Kidney (tissue), 22 donors: ENCODE measurements at places on chromosomes 12 and 14. TPM values are rescaled to one million over a fixed set of nuclear protein-coding genes. Genes with fewer than 3 reads are reported as not detected.

DNA sequence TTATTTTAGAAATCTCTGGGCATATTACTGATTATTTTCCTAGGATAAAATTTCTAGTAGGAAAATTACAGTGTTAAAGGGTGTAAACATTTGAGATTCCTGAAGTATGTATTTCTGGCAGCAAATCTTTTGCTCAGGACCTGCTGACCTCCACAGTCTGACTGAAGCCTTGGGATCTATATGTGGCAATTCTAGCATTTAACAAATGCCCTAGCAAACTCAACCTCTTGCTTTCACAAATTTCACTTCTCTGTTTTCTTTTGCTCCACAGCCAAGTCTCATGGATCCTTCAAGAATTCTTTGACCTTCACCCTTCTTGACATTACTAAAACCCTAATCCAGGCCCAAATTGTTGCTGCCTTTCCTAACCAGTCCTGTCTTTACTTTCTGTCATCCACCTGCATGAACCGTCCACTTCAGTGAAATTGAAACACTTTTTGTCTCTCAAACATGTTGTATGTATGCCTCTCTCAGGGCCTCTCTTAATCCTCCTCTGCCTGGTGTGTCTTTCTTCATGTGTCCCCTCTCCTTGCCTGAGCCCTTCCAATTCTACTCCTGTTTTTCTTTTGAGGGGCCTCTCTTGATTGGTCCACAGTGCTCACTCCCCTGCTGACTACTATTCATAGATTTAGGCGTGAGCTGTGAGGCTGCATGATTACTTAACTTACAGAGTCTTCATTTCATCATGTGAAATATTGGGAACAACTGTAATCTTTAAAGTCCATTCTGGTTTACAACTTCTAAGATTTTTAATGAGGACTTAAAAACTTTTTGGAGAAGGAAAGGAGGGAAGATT is 5.1 kb upstream of the DYRK4 start:
- no peak overlapping the region for H3K27ac ChIP-seq
- H3K4me1 ChIP-seq: peaks cover 2% of the 10 kb centered on the region
- no peak overlapping the region for H3K4me3 ChIP-seq
- no peaks in the 10 kb centered on the region for H3K27me3 ChIP-seq

GRCh38 chr12:5988088-5988487 is 43.0 kb upstream of the ANO2 start:
- no peak overlapping the region for H3K4me3 ChIP-seq
- H3K4me1 ChIP-seq: no peaks in the 10 kb centered on the region
- no peaks in the 10 kb centered on the region for H3K36me3 ChIP-seq
- H3K27ac ChIP-seq: no peak overlapping the region
- no peaks in the 10 kb centered on the region for H3K27me3 ChIP-seq
- DNase-seq: no peak

- DNase-seq: no peak
- H3K4me1 ChIP-seq: no peaks in the 10 kb centered on the region
- H3K4me3 ChIP-seq: no peak overlapping the region
- no peaks in the 10 kb centered on the region for H3K27me3 ChIP-seq
Observed at GRCh38 chr12:71448150-71448581, 8.6 kb downstream of the LGR5 start.

GRCh38 chr12:25979563-25979962 is 21.1 kb downstream of the RASSF8 start:
- H3K27ac ChIP-seq: no peak overlapping the region
- no peaks in the 10 kb centered on the region for H3K36me3 ChIP-seq
- no peaks in the 10 kb centered on the region for H3K27me3 ChIP-seq
- no peak overlapping the region for H3K4me3 ChIP-seq
- no peak for DNase-seq

- H3K36me3 ChIP-seq: no peaks in the 10 kb centered on the region
- H3K27me3 ChIP-seq: no peaks in the 10 kb centered on the region
- peak overlapping the region; percentile 55 for H3K4me3 ChIP-seq
- DNase-seq: no peak
- no peak overlapping the region for H3K27ac ChIP-seq
Observed at GRCh38 chr14:97634751-97635150, 837.6 kb downstream of the VRK1 start.

DNA sequence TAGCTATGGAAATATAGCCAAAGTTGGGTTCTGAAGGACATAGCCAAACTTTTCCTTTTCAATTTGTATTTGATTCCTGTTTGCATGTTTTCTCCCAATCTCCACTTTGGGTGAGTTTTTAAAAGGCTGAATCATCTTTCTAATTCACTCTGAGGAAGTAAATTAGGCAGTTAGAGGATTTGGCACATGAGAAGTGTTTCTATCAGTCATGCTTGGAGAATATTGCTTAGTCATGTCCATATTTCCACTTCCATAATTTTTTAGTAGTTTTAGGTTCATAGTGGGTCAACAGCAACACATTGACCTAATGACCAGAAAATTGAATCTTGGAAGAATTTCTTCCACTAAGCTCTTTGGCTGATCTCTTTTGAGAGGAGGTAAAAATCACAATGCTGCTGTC is 21.8 kb downstream of the IRAK3 start:
- DNase-seq: no peak
- no peaks in the 10 kb centered on the region for H3K4me1 ChIP-seq
- H3K4me3 ChIP-seq: no peak overlapping the region

GRCh38 chr12:119594399-119594730 is 791 bp downstream of the TMEM233 start:
- H3K27ac ChIP-seq: no peak overlapping the region
- H3K36me3 ChIP-seq: no peaks in the 10 kb centered on the region
- no peaks in the 10 kb centered on the region for H3K4me1 ChIP-seq
- peak overlapping the region; percentile 64 for H3K4me3 ChIP-seq

- no peaks in the 10 kb centered on the region for H3K4me1 ChIP-seq
- no peak for DNase-seq
- no peak overlapping the region for H3K4me3 ChIP-seq
- no peaks in the 10 kb centered on the region for H3K36me3 ChIP-seq
- H3K27me3 ChIP-seq: no peaks in the 10 kb centered on the region
Observed at GRCh38 chr14:88170333-88170732, 152.7 kb downstream of the KCNK10 start.

DNA sequence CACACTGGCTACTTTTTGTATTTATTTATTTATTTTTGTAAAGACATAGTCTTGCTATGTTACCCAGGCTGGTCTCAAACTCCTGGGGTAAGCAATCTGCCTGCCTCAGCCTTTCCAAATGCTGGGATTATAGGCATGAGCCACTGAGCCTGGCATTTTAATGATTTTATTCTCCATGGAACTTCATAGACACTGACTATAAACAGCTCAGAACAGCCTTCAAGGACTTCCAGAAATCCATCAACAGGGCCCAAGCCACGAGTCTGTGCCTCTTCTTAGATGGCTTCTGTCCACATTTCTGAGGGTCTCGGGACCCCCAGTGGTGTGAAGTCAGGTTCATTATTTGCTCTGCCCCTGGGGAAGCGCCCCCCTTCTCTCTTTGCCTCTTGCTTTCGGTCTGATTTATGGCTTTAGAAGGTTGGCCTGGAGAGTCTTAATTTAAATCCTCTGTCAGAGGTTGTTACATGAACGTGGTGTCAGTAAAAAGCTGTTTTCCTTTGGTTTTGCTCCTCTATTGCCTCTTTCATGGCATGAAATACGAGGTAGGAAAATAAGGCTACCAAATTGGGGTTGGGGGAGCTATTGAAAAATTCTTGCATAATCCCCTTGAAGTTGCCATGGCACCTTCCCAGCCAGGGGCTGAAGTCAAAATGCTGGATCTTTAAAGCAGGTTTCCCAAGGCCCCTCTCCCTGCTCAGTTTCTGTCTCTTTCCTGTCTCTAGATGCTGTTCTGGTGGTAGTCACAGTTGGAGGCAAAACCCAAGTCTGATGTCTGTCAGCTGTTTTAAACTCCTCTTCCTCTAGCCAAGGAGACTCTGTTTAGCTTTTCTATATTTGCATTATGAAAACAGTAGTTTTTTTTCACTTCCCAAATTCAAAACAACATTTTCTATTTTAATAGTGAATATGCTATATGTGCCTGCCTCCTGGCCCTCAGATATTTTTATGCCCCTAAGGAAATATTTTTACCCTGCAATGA is 129.4 kb downstream of the SMOC1 start:
- no peak overlapping the region for H3K27ac ChIP-seq
- no peaks in the 10 kb centered on the region for H3K36me3 ChIP-seq
- no peaks in the 10 kb centered on the region for H3K27me3 ChIP-seq
- no peak for DNase-seq

- H3K27me3 ChIP-seq: no peaks in the 10 kb centered on the region
- no peaks in the 10 kb centered on the region for H3K36me3 ChIP-seq
- no peak overlapping the region for H3K27ac ChIP-seq
- no peak overlapping the region for H3K4me3 ChIP-seq
Observed at GRCh38 chr12:131116468-131117117, 162.9 kb downstream of the ADGRD1 start.

- H3K4me1 ChIP-seq: no peaks in the 10 kb centered on the region
- no peaks in the 10 kb centered on the region for H3K36me3 ChIP-seq
- H3K27ac ChIP-seq: no peak overlapping the region
- no peak overlapping the region for H3K4me3 ChIP-seq
- DNase-seq: no peak
Observed at GRCh38 chr14:82045339-82045738, 511.7 kb upstream of the SEL1L start.

DNA sequence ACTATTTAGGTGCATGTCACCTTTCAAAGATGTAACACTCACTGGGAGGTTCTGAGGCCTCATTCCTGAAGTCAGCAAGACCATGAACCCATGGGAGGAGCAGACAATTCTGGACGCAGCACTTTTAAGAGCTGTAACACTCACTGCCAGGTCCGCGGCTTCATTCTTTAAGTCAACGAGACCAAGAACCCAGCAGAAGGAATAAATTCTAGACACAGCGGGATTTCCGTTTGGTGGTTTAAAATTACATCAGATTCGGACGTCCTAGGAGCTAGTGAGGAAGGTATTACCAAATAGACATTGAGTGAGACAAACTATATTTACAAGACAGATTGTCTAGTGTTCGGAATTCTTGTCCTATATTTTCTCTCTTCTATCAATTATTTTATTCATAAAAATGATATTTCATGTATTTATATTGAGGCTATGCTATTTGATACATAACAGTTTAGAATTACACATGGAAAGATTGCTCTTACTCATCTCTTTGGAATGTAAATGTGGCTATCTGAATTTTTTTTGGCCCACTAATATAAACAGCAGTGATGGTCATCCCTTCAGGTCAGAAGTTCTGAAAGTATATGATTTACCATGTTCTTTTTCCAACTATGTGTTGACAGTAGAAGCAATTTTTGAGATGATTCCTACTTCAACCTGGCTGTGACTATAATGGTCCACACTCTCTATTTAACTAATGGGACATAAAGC is 1973.0 kb upstream of the FLRT2 start:
- H3K27ac ChIP-seq: no peak overlapping the region
- no peaks in the 10 kb centered on the region for H3K27me3 ChIP-seq
- H3K4me3 ChIP-seq: no peak overlapping the region
- no peaks in the 10 kb centered on the region for H3K36me3 ChIP-seq
- H3K4me1 ChIP-seq: no peaks in the 10 kb centered on the region

DNA sequence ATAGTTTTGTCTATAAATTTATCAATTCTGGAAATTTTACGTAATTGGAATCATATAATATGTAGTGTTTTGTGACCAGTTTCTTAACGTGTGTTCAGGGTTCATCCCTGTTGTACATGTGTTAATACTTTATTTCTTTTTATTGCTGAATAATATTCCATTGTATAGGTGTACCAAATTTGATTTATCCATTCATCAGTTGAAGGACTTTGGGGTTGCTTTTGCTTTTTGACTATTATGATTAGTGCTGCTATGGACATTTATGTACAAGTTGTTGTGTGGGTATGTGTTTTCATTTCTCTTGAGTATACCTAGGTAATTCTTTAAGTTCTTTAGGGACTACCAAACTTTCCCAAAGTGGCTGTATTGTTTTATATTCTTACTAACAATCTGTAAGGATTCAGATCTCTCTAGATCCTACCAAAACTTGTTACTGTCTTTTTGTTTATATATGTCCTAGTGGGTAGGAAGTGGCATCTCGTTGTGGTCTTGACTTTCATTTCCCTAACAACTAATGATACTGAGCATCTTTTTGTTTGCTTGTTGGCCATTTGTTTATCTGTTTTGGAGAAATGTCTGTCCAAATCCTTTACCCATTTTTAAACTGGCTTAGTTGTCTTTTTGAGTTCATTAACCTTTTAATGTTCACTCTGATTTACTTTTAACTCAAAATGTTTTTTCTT is 14.9 kb downstream of the VRK1 start:
- no peaks in the 10 kb centered on the region for H3K4me1 ChIP-seq
- H3K27ac ChIP-seq: no peak overlapping the region
- DNase-seq: no peak
- H3K27me3 ChIP-seq: no peaks in the 10 kb centered on the region
- H3K4me3 ChIP-seq: no peak overlapping the region

- no peak overlapping the region for H3K4me3 ChIP-seq
- H3K4me1 ChIP-seq: peaks cover 25% of the 10 kb centered on the region
- H3K36me3 ChIP-seq: no peaks in the 10 kb centered on the region
- peak; percentile 94 for DNase-seq
Observed at GRCh38 chr14:67943947-67944346, 124.4 kb downstream of the RAD51B start.

DNA sequence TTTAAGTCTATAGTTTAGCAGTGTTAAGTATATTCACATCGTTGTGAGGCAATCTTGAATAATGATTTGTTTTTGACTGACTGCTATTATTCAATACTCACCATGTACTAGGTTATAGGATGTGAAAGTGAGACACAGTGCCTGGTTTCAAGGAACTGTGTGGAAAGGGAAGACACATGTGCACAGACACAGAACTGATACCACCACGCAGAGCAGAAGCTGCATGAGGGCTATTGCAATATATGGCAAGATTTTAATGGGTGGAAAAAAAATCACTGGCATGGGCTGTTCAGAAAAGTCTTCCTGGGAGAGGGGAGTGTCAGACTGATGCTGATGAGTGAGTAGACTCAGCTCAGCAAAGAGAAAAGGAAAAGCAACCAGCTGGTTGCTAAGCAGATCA is 10.4 kb downstream of the SLC7A8 start:
- no peak overlapping the region for H3K4me3 ChIP-seq
- H3K36me3 ChIP-seq: no peaks in the 10 kb centered on the region
- H3K4me1 ChIP-seq: peaks cover 12% of the 10 kb centered on the region

The TAS2R43 gene
- 0.85 TPM for total RNA-seq

The RIMBP2 gene
- total RNA-seq: 51.7 TPM

The GNS gene
- 215 TPM for total RNA-seq

The PLD4 gene
- 3.2 TPM for total RNA-seq

The AHNAK2 gene
- total RNA-seq: 72.0 TPM

The KRT71 gene
- not detected for total RNA-seq

The DCN gene
- 317 TPM for total RNA-seq

The VTI1B gene
- total RNA-seq: 110 TPM

The SGPP1 gene
- 20.9 TPM for total RNA-seq

The RNASE3 gene
- 0.38 TPM for total RNA-seq

The GMPR2 gene
- total RNA-seq: 75.0 TPM

The RNASE1 gene
- total RNA-seq: 201 TPM
